ENCODE measurements at places on chromosomes 4 and X. TPM values are rescaled to one million over a fixed set of nuclear protein-coding genes. Genes with fewer than 3 reads are reported as not detected.

GRCh38 chr4:6549445-6549844 lies 25.5 kb upstream of the MAN2B2 start:
- H3K4me3 ChIP-seq: no peak overlapping the region
- no peak overlapping the region for H3K27ac ChIP-seq
- no peaks in the 10 kb centered on the region for H3K4me1 ChIP-seq
- DNase-seq: no peak

- H3K27ac ChIP-seq: no peak overlapping the region
- no peaks in the 10 kb centered on the region for H3K36me3 ChIP-seq
- H3K4me3 ChIP-seq: no peak overlapping the region
- no peaks in the 10 kb centered on the region for H3K27me3 ChIP-seq
These were observed 352.1 kb downstream of the KCNIP4 start for GRCh38 chr4:21596521-21596920.

DNA sequence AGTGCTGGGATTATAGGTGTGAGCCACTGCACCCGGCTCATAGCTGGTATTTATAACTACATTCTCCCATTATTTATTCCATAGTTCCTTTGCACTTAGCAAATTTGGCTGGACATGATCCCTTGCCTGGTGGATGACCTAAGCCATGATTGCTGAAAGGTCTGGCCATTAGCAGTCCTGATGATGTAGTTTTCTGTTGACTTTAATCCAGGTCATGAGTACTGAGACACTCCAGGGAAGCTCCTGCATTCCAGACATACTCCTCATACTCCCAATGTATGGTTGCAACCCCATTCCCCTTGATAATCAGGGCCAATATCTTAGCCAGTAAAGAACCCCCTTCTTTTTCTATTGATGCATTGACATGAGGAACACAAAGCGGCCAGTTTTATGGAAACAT lies 24.4 kb upstream of the MGST2 start:
- H3K4me1 ChIP-seq: no peaks in the 10 kb centered on the region
- H3K4me3 ChIP-seq: no peak overlapping the region
- H3K27ac ChIP-seq: no peak overlapping the region
- no peaks in the 10 kb centered on the region for H3K27me3 ChIP-seq

GRCh38 chr4:123939621-123940020 lies 543.0 kb downstream of the SPRY1 start:
- H3K27ac ChIP-seq: no peak overlapping the region
- no peaks in the 10 kb centered on the region for H3K36me3 ChIP-seq
- H3K27me3 ChIP-seq: no peaks in the 10 kb centered on the region
- no peak for DNase-seq
- no peaks in the 10 kb centered on the region for H3K4me1 ChIP-seq

GRCh38 chrX:8907688-8908087 lies 106.5 kb upstream of the FAM9A start:
- DNase-seq: no peak
- no peak overlapping the region for H3K4me3 ChIP-seq
- H3K36me3 ChIP-seq: no peaks in the 10 kb centered on the region

DNA sequence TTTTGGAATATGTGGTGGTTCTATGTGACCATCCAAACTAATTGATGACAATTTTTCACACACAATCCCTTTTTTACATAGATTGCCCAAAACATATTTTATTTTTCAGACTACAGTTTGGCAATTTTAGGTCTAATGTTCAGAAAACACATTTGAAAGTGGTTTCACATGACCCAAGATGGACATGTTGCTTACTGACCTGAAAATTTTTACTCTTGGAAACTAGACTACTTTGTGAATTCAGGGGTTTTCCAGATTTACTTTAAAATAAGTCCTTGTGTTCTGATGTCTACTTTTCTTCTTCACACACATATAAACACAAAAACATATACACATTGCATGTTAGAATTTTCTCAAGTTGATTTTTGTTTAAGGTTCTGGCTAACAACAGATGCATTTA lies 79.5 kb downstream of the HMGB2 start:
- no peak overlapping the region for H3K27ac ChIP-seq
- H3K4me3 ChIP-seq: no peak overlapping the region
- no peak for DNase-seq
- no peaks in the 10 kb centered on the region for H3K36me3 ChIP-seq
- H3K4me1 ChIP-seq: no peaks in the 10 kb centered on the region

DNA sequence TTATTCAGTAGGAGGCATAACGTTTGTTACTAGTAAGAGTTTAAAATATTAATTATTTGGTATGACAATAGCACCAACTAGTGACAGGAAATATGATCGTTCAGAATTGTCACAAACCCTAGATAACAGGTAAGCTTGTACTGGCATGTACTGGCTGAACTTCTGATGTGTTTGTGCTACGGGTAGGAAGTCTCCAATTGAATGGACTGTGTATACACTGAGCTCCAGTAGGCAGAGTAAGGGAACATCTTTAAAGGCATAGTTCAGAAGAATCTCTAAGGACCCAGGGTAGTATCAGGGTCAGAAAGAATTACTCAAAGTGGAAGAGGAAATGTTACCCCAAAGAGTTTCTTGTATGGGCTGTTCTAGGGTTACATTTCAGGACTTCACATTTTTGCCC lies 230.4 kb downstream of the EDA2R start:
- no peaks in the 10 kb centered on the region for H3K36me3 ChIP-seq
- no peak overlapping the region for H3K27ac ChIP-seq
- H3K27me3 ChIP-seq: no peaks in the 10 kb centered on the region

- H3K4me3 ChIP-seq: peak overlapping the region; percentile 61
- peak overlapping the region; percentile 74 for H3K27ac ChIP-seq
- H3K36me3 ChIP-seq: no peaks in the 10 kb centered on the region
- no peaks in the 10 kb centered on the region for H3K27me3 ChIP-seq
- no peaks in the 10 kb centered on the region for H3K4me1 ChIP-seq
These were observed 1.4 kb upstream of the RPS6KA3 start for GRCh38 chrX:20267931-20268701.

- no peaks in the 10 kb centered on the region for H3K27me3 ChIP-seq
- H3K27ac ChIP-seq: peak overlapping the region; percentile 58
These were observed 701 bp upstream of the BCOR start for GRCh38 chrX:40098264-40099054.

GRCh38 chrX:11647138-11647537 lies 18.6 kb downstream of the ARHGAP6 start:
- H3K27ac ChIP-seq: no peak overlapping the region
- H3K4me1 ChIP-seq: no peaks in the 10 kb centered on the region
- H3K27me3 ChIP-seq: no peaks in the 10 kb centered on the region
- no peaks in the 10 kb centered on the region for H3K36me3 ChIP-seq

- no peak overlapping the region for H3K27ac ChIP-seq
- DNase-seq: no peak
- H3K36me3 ChIP-seq: no peaks in the 10 kb centered on the region
These were observed 14.1 kb upstream of the RTL3 start for GRCh38 chrX:78673246-78673645.

GRCh38 chr4:141899541-141899940 lies 263.2 kb downstream of the IL15 start:
- H3K27ac ChIP-seq: no peak overlapping the region
- H3K27me3 ChIP-seq: no peaks in the 10 kb centered on the region
- no peak for DNase-seq
- no peaks in the 10 kb centered on the region for H3K36me3 ChIP-seq
- H3K4me3 ChIP-seq: no peak overlapping the region

GRCh38 chrX:41043674-41044345 lies 41.4 kb upstream of the USP9X start:
- no peak for DNase-seq
- H3K4me1 ChIP-seq: no peaks in the 10 kb centered on the region
- H3K27ac ChIP-seq: no peak overlapping the region
- no peaks in the 10 kb centered on the region for H3K27me3 ChIP-seq
- no peaks in the 10 kb centered on the region for H3K36me3 ChIP-seq

- no peaks in the 10 kb centered on the region for H3K4me1 ChIP-seq
- no peak overlapping the region for H3K27ac ChIP-seq
- no peak for DNase-seq
These were observed 380.5 kb downstream of the IDS start for GRCh38 chrX:149124526-149125108.

DNA sequence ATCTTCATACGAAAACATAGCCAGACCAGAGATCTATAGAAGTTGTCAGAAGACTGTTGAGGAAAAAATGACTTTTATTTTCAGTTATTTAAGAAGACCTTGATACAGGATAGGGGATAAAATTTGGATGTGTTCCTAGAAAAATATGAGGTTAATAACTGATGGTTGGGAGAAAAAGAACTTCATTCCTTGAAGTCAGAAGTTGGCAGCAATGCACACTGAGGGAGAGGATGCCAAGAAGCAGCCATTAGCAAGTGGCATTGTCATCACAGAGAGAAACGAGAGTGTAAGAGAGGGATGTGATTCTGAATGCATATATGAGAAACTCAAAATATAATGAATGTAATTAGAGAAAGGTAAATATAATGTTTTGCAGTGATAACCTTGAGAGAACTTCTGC lies 382.1 kb upstream of the EPHA5 start:
- DNase-seq: no peak
- H3K4me3 ChIP-seq: no peak overlapping the region
- H3K27me3 ChIP-seq: no peaks in the 10 kb centered on the region
- no peaks in the 10 kb centered on the region for H3K36me3 ChIP-seq
- no peak overlapping the region for H3K27ac ChIP-seq
- H3K4me1 ChIP-seq: no peaks in the 10 kb centered on the region

DNA sequence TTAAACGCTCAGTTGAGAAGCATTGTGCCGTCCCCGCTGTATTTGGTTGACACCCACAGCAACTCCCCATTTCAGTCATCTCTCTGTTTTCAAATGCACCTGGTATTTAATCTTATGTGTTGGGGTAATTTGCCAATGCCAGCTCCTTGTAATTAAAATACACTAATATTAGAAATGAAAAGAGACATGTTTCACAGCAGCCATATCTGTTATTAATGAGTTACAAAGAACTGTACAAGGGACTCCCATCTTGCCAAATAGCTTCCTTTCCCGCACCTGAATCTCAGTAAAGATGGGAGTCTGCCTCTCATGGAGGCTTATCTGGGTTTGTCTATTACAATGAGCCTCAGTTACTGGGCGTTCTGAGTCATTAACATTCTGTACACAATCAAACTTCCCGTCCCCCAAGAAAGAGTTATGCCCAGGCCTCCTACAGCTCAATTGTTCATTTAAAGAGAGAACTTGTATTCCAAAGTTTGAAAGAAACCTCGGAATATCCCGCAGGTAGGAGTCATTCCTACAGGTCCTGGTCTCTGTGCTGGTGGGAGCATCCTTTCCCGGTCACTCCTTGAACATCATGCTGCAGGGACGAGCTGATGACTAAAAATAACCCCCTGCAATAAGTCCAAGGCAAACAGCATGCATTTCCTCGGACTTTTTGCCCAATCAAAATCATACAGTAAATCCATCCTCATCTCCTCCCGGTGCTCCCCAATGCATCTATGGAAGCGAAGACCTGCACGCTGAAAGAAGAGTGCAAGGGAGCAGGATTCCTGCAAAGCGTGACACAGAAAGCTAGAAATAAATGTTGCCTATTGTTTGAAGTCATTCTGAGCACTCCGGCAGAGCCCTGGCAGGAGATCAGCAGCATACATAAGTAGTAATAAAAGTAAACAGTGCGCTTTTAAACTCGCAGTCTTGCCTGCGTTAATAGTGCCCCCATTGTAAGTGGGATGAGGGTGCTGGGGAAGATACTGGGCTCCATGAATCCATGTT lies 926 bp downstream of the NDP start:
- no peak overlapping the region for H3K27ac ChIP-seq
- no peaks in the 10 kb centered on the region for H3K4me1 ChIP-seq
- no peak overlapping the region for H3K4me3 ChIP-seq
- no peak for DNase-seq
- no peaks in the 10 kb centered on the region for H3K27me3 ChIP-seq

DNA sequence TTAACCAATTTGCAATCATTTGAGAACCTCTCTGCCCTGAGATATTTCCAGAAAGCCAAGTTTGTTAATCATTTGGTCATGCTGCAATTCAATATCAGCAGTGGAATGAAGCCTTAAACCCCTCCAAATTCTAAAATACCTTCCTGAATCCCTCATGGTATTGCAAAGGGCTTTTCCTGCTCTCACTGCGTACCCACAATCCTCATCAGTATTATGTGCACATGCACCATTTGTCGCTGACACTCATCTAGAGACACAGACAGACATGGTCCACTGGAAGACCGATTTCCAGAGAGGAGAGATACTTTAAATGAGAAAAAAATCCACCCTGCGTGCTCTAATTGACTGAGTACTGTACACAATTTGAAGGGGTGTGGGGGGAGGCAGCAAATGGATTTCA lies 104.4 kb downstream of the GPC3 start:
- H3K27ac ChIP-seq: no peak overlapping the region
- no peaks in the 10 kb centered on the region for H3K27me3 ChIP-seq
- H3K4me1 ChIP-seq: no peaks in the 10 kb centered on the region
- no peak for DNase-seq
- H3K36me3 ChIP-seq: no peaks in the 10 kb centered on the region
- no peak overlapping the region for H3K4me3 ChIP-seq

GRCh38 chr4:157713342-157713741 lies 459.5 kb downstream of the GASK1B start:
- H3K4me3 ChIP-seq: no peak overlapping the region
- no peaks in the 10 kb centered on the region for H3K27me3 ChIP-seq
- H3K27ac ChIP-seq: no peak overlapping the region

GRCh38 chr4:123301923-123302322 lies 94.7 kb upstream of the SPRY1 start:
- no peaks in the 10 kb centered on the region for H3K27me3 ChIP-seq
- no peaks in the 10 kb centered on the region for H3K36me3 ChIP-seq
- no peak overlapping the region for H3K4me3 ChIP-seq
- no peak for DNase-seq
- no peak overlapping the region for H3K27ac ChIP-seq

GRCh38 chr4:157421365-157421764 lies 200.8 kb downstream of the GRIA2 start:
- no peak overlapping the region for H3K27ac ChIP-seq
- no peaks in the 10 kb centered on the region for H3K4me1 ChIP-seq
- no peaks in the 10 kb centered on the region for H3K36me3 ChIP-seq

DNA sequence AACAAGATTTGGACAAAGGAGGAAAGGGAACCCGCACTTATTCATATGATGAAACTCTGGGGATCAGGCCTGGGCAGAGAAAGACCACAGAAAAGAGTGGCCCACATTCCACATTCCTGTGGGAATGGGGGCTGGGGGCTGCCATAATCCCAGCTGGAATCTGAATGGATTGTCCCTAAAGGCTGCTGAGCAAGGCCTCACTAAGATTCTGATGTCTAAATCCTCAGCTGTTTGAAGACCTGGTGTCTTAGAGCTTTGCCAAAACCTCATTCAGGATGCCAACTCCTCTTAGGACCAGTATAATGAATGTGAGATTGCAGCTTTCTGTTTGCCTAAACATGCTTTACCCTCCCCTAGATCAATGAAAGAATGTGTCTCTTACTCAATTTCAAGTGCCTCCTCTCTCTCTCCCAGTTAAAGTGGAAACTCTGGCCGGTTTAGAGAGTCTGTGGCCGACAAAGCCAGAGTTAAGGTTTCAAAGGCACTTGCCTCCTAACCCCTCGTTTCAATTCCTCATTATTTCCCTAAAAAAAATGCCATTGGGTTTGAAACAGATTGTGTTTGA lies 33.3 kb upstream of the GPC4 start:
- no peaks in the 10 kb centered on the region for H3K4me1 ChIP-seq
- no peak overlapping the region for H3K4me3 ChIP-seq
- no peaks in the 10 kb centered on the region for H3K36me3 ChIP-seq
- H3K27ac ChIP-seq: no peak overlapping the region
- no peak for DNase-seq
- H3K27me3 ChIP-seq: no peaks in the 10 kb centered on the region

The PLXNB3 gene
- polyA plus RNA-seq: not detected

The DCX gene
- polyA plus RNA-seq: not detected

The TGIF2LX gene
- polyA plus RNA-seq: not detected

The TAF7L gene
- not detected for polyA plus RNA-seq

The PGAM4 gene
- not detected for polyA plus RNA-seq

The NPY5R gene
- not detected for polyA plus RNA-seq

The HS3ST1 gene
- not detected for polyA plus RNA-seq

The GASK1B gene
- polyA plus RNA-seq: 0.14 TPM

The RPL39 gene
- 5,899 TPM for polyA plus RNA-seq

The MSANTD1 gene
- polyA plus RNA-seq: not detected

The WDR45 gene
- 54.2 TPM for polyA plus RNA-seq

The INTU gene
- 0.14 TPM for polyA plus RNA-seq

The DOK7 gene
- not detected for polyA plus RNA-seq

The P2RY4 gene
- polyA plus RNA-seq: not detected

The BEND2 gene
- not detected for polyA plus RNA-seq

All from naive thymus-derived CD4-positive, alpha-beta T cell (primary cell).